ENCODE measurements at places on chromosomes 5 and 9.

DNA sequence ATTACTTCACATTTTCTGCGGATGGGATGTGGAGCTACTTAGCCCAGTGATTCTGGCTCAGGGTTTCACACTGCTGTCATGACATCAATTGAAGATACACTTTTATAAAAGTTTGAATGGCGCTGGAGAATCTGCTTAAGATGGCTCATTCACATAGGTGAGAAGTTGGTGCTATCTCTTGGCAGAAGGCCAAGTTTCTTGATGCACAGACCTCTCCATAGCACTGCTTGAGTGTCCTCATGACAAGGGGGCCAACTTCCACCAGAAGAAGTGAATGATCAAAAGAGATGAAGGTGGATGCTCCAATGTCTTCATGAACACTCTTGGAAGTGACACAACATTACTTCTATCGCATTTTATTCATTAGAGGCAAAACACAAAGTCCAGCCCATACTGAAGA, 403.7 kb upstream of the CCNG1 start:
- DNase-seq: no peak

DNA sequence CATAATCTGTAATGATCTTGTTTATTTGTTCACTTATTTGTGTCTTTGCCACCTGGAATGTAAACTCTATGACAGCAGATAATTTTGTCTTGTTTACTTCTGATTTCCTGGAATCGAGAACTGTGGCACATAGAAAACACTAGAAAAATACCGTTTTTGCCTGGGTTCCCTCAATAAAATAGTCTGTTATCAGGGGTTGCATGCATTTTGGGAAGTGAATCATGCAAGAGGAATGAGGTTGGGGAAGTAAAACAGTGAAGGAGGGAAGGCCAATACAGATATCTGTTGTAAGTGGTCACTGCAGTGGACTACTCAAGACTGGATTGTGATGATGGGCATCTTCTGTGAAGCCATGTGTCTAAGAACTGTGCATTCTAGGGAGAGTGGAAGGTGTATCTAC, 45.2 kb upstream of the IL6ST start:
- no peak for DNase-seq

DNA sequence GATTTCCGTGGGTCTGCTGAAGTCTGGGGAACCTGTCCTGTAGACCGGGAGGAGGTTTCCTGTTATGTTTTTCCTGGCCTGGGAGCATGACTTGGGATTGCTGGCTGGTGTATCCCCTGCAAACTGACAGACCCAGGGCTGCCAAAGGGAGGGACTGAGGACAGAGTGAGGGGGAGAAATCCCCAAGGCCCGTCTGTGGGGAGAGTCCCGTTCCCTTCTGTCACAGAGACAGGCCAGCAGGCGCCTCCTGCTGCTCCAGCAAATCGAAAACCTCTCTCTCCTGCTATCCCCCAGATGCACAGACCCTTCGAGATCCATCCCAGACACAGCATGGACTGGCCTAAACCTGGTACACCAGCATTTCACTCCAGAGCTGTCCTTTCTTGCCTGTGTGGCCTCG, 56.2 kb upstream of the ALDH1B1 start:
- DNase-seq: no peak

DNA sequence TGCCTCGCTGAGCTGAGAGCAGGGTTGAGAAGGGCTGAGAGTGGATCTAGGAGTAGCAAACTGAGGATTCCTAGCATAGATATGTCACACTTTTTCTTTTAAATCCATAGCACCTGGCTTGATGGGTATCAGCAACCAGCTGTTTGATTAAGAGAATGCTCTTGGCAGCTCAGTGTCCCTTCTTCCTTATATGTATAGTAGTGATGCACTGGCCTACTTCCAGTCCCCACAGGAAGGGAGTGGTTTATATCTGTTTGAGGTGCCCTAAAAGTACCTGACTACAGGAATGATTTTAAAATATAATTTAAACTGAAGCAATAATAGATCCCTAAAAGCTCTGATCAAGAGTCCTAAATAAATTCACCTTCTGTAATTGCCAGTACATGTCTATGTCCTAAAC, 546.8 kb upstream of the ZNF608 start:
- no peak for DNase-seq

DNA sequence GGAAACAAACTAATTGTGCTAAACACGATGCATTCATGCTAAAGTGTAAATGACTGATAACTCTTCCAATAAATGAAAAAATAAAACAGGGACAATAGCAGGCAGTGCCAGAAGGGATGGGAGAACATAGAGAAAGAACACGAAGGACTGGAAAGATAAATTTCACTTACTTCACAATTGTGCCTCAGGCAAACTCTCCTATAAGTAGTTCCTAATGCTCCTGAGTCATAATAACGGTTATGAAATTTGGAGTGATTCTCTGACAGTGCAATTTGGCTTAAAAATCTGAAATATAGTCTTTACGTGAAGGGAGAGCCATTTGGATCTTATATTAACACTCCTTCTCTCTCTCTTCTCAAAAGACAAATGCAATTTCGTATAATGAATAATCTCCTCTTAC, 2218.5 kb downstream of the MAT2B start:
- no peak for DNase-seq

DNA sequence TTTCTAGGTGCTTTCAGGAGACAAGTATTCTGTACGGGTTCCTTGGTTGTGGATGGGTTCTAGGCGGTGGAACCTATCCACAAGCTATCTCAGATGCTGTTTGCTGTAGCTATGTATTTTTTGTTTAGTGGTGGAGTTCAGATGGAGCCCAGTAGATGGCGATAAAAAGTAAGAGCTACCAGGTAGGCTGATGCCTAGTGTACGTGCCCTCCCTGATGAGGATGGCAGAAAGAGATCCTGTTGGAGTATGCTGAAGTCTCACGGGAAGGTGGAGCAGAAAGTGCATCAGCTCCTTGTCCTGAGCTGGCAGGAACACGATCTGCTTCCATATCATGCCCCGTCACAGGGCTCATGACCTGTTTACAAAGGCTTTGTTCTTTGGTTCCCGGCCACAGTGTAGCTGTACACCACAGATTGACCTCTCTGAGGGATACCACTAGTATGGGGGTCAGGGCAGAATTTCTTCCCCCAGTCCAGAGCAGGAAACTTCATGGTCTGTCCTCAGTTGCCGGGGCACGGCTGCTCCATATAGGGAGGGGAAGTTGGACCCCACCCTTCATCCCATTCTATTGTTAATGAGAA, 12.6 kb upstream of the UGT3A2 start:
- peak; percentile 8 for DNase-seq

All from right kidney (tissue), 9 donors.